Activated T-cell treated with anti-CD3 and anti-CD28 coated beads for 4 hours (primary cell): ENCODE measurements at places on chromosomes 16 and 17.

- no peak for DNase-seq
These were observed 16.7 kb downstream of the MMP28 start for GRCh38 chr17:35778641-35779196.

DNA sequence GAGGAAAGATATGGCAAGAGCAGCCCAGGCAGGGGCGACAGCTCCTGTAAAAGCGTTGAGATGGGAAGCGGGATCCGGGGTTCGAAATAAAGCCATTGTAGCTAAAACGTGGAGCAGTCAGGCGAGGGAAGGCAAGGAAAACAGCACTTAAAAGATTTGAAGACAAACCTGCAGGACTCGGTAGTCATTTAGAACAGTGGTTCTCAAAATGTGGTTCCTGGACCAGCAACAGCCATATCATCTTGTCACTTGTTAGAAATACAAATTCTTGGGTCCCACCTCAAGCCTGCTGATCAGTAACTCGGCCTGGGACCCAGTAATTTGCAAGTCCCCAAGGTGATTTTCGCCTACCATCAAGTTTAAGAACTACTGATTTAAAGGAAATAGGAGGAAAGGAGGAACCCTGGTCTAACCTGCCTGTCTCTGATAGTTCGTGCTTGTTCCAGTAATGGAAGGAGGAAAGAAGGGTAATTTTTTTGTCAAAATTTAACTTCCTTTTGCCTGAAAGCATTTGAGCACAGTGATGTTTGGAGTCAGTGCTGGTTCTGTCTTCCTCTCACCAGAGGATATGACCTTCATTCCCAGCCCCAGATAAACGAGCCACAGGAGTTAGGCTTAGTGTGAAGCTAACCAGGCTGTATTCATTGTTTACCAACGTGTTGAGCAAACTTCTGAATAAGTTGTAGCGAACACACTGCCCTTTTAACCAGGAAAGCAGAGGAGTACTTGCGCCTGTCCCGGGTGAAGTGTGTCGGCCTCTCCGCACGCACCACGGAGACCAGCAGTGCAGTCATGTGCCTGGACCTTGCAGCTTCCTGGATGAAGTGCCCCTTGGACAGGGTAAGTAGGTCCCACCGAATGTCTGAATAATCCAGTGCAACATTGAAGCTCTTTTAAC is 1.1 kb downstream of the ORC6 start:
- DNase-seq, result no peak

DNA sequence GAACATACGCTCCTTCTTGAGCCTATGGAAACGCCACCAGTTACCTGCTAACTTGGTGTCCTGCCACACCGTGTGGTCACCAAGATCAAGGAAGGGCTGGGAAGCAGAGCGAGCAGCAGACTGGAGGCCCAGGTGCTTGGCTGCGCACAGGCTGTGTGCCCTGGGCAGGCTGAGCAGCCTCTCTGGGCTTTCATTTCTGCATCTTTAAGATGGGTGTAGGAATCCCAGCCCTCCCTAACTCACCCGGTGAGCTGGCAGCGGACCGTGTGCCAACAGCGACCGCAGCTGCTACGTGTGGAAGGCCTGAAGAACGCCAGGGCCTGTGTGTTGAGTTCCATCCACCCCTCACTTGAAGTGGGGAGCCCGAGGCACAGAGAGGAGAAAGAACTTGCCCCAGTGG is 80.0 kb downstream of the IRF8 start:
- DNase-seq, result no peak

DNA sequence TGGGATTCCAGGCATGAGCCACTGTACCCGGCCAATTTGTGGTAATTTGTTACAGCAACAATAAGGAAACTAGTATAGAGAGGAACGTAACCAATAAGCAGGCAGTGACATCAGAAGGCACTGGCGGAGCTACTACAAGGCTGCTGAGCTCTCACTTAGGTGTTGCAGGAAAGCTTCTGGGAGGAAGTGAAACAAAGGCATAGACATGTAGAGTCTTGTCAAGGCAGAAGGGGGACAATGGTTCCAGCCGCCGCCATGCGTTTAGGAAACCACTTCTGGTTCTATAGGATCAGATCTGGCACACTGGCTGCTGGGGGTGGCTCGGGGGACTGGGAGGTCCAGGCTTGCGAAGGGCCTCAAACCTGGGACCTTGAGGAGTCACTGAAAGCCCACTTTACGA is 9.4 kb upstream of the CPSF4L start:
- no peak for DNase-seq

- DNase-seq, result no peak
These were observed 3.2 kb downstream of the CBX4 start for GRCh38 chr17:79835953-79836509.

DNA sequence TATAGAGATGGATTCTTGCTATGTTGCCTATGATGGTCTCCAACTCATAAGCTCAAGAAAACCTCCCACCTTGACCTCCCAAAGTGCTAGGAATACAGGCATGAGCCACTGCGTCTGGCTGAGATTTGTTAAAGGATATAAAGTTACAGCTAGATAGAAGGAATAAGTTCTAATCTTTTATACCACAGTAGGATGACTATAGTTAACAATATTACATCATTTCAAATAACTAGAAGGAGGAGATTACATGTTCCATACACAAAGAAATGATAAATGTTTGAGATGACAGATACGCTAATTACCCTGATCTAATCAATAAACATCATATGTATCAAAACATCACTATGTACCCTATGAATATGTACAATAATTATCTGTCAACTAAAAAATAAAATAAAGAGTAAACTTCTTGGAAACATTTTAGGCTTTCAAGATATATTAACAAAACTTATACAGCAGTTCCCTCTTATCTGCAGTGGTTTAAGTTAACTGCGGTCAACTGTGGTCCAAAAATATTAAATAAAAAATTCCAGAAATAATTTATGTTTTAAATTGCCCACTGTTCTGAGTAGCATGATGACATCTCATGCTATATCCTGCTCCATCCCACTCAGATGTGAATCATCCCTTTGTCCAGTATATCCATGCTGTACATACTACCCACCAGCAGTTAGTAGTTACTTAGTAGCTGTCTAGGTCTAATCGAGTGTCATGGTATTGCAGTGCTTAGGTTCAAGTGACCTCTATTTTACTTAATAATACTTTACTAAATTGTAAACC is 129.2 kb upstream of the NACA2 start:
- no peak for DNase-seq

- DNase-seq, result no peak
These were observed 317 bp downstream of the TEFM start for GRCh38 chr17:30905742-30906100.

DNA sequence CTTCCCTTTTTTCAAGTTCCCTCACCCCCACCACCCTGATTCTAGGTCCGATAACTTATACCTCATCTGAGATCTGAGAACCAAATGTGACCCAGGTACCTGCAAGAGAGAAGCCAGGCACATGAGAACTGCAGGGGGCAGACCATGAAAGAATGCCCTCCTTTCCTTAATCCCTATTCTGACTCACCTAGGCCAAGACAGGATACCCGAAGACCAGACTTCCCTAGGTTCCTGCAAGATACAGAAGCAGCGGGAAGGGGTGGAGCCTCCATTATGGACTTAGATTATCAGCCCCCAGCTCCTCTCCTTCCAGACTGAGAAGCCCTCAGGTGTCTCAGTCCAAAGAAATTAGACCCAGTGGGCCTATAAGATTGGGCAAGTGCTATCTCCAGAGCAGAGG is 2.1 kb downstream of the KCNAB3 start:
- DNase-seq, result no peak

GRCh38 chr17:59496178-59496577 is 69.2 kb upstream of the DHX40 start:
- DNase-seq, result no peak

GRCh38 chr16:49617016-49617629 is 238.8 kb downstream of the ZNF423 start:
- DNase-seq, result no peak

GRCh38 chr16:73724503-73724902 is 572.1 kb upstream of the PSMD7 start:
- DNase-seq, result no peak

- no peak for DNase-seq
These were observed 44.9 kb upstream of the ERN1 start for GRCh38 chr17:64174686-64175456.

DNA sequence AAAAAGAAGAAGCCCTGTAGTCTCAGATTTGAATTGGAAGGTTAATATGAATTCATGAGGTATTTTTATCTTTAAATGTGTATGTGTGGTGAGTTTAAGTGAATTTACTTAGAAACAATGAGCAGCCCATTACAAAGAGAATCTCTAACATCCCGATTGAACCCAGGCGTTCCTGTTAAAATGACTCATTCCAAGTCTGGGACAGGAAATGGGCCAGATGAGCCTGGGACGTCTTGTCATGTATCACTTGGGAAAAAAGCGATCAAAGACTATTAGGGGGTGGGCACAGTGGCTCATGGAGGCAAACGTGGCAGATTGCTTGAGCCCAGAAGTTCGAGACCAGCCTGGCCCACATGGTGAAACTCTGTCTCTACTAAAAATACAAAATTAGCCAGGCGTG is 81.6 kb downstream of the SEC14L1 start:
- no peak for DNase-seq

GRCh38 chr17:50517011-50517410 is 8.8 kb downstream of the MYCBPAP start:
- DNase-seq, result no peak

DNA sequence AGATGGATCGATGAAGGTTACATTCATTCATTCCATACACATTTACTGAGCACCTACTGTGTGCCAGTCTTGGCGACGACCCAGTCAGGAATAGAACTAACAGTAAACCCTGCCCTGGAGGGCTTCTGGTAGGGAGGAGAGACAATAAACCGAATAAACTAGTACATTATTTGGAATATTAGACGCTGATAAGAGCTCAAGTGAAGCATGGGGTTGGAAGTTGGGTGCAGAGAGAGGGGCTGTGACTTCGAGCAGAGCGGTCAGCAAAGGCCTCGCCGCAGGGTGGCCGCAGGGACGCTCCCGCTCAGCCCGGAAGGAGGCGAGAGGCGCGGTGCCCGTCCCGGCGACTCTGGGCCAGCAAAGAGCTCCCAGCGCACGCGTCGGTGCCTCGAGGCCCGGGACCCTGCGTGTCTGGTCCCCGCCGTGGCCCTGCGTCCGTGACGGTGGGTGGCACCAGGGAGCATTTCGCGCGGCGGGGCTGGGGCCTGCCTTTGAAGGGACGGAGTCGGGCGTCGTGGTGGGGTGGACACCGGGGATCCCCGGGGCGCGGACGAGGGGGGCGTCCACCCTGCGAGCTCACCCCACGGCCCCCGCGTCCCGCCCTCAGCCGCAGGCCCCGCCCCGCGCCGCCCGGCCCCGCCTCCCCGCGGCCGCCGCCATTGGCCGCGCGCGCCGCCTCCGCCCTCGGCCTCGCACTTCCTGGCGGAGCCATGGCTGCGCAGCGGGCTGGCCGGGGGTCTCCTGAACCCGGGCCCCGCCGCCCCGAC is at the start of gene KLHL36:
Gene KLHL36, plus strand, starts transcription at position 684 of the 767 bp plus-strand sequence. CDS start 2,357 bp downstream, outside the sequence.
- peak; percentile 68 for DNase-seq

DNA sequence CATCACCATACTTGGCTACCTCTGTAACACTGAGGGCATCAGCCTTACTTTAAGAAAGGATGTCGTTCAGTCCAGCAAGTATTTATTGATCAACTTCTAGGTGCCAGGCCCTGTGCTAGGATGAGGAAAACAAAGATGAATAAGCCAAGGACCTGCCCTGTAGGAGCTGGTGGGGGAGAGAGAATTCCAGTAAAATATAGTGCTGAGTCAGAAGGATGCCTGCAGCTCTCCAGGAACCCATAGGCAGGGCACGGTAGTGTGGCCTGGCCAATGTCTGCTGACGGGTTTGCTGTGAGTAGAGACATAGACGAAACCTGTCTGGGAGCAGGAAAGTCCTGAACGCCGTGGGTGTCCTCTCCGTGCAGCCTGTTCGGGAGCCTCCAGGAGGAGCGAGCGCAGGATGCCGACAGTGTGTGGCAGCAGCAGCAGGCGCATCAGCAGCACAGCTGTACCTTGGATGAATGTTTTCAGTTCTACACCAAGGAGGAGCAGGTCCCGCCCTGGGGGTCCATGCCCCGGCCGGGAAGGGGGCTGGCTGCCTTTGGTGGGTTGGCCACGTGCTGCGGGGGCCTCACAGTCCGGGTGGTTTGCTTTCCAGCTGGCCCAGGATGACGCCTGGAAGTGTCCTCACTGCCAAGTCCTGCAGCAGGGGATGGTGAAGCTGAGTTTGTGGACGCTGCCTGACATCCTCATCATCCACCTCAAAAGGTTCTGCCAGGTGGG is 55.6 kb downstream of the USP43 start:
- DNase-seq, result no peak

DNA sequence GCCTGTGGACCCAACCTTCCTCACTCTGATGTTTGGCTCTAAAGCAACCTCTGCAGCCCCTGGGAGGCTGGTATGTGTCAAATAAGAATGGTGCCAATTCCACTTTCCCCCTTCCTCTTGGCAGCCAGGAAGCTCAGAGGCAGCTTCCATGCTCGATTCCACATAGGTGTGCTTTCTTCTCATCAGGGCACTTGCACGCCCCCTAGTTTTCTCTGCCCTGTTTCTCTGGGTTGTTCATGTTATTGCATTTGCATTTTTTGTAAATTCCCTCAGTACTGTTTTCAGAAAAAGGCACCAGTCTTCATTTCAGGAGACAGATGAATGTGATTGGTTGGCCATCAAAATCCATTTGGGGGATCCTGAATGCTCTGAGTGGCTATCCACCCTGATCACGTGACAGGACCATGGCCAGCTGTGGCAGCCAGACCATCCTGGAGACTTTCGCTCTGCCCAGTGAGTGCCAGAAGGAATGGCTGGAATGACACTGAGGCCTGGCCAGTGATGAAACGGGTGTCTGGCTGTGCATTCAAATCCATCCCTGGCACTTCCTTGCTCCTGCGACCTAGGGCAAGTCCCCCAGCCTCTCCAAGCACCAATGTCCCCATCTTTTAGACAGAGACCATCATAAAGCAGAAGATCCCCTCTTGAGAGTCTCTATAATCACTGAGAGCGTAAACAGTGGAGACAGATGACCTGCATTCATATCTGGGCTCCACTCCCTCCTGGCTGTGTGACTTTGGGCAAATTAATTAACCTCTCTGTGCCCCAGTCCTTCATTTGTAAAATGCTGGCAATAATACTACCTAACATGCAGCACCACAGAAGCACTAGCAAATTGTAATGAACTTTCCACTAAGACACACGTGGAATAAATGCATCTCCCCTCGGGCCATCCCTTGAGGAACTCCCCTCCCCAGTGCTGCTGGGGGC is 56.4 kb downstream of the CNGB1 start:
- DNase-seq, result no peak

- DNase-seq, result no peak
These were observed 2.3 kb upstream of the CYTH1 start for GRCh38 chr17:78784352-78784751.

GRCh38 chr17:12815642-12816141 is 26.4 kb downstream of the ARHGAP44 start:
- no peak for DNase-seq
